ENCODE measurements at places on chromosomes 12 and 14. TPM values are rescaled to one million over a fixed set of nuclear protein-coding genes. Genes with fewer than 3 reads are reported as not detected.

Gene MYO1H
- not detected for total RNA-seq

Gene ESRRB
- 0.21 TPM for total RNA-seq

Gene ACVRL1
- total RNA-seq = 162 TPM

Gene ZNF605
- 8.3 TPM for total RNA-seq

Gene PAH
- 0.11 TPM for total RNA-seq

Gene LAG3
- 1.2 TPM for total RNA-seq

Gene ALDH2
- total RNA-seq = 398 TPM

Gene TTC6
- 4.7 TPM for total RNA-seq

- DNase-seq = no peak
These were observed 142.9 kb upstream of the KITLG start for GRCh38 chr12:88723219-88723618.

DNA sequence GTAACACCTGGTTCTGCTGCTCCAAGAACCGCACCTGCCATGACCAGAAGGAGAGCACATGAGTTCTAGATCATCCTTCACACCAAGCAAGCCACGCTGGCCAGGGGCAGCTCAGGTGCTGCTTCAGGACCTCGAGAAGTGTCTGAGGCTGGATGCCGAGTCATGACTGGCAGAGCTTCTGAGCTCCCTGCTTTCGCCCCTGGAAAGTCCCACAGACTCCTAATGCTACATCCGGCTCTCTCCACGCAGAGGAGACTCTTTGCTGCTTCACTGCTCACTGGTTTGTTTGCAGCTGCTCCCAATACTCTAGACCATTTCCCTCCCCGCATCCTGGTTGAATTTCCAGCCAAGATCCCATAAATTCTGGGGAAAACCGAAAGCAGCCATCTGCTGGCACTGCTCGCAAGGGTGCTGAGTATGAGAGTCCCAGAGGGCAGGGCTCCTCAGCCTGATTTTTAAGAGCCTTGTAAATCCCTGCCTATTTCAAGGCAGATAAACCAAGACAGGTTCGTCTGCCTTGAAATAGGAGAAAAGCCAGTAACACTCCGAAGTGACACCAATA lies 1.4 kb downstream of the KRT2 start:
- DNase-seq = peak; percentile 61

GRCh38 chr12:12007001-12007712 lies 63.6 kb upstream of the BCL2L14 start:
- DNase-seq = no peak

DNA sequence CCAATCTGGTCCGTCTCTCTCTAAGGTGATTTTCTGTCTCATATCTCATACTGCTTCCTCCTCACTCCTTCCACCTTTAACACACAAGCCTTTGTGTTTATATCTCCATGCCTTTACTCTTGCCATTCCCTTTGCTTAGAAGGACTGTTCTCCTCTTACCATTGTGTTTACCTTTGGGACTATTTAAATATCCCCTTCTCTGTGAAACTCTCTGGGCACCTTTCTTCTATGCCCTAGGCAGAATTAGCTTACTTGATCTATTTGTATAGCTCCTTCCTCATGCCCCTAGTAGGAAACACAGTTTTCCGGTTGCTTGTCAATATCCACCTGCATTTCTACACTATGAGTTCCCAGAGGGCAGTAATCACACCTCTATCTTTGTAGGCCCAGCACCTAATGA lies 3.9 kb upstream of the AMHR2 start:
- no peak for DNase-seq

DNA sequence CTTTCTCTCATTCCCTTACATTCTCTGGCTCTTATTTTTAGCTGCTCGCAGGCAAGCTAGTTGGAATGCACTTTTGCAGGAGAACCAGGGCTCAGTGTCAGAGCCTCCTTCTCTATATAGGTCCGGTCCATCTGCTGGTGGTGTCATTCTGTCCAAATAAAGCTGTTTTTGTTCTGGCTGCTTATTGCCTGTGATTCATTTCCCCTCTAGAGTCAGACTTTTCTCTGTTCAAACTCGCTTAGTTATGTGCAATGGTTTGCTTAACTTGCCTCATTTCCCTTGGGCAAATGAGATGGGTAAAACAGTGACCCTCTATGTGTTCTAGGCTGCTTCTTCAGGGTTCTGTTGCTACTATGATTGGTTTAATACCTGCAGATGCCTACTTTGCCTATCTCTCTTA lies 2.9 kb downstream of the SMARCD1 start:
- no peak for DNase-seq

GRCh38 chr12:84912198-84913128 lies at the start of gene SLC6A15:
Gene SLC6A15 (minus strand): TSS chr12:84912799. CDS start chr12:84892120, 20,679 bp downstream.
- DNase-seq = no peak

DNA sequence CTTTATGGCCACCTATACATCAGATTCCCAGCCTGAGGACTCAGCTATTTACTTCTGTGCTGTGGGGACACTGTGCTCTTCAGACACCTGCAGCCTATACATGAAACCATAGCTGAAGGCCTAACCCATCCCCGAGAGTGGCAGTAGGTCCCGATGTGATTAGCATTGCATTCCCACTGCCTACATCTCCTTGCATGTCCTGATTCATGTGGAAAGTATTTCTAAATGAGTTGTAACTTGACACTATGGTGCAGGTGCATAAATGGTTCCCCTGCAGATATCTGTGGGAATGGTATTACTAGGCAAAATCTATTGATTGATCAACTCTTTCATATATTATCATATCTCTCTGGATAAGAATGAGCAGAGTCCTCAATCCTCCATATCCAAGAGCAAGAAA lies 433.5 kb downstream of the DAD1 start:
- no peak for DNase-seq

DNA sequence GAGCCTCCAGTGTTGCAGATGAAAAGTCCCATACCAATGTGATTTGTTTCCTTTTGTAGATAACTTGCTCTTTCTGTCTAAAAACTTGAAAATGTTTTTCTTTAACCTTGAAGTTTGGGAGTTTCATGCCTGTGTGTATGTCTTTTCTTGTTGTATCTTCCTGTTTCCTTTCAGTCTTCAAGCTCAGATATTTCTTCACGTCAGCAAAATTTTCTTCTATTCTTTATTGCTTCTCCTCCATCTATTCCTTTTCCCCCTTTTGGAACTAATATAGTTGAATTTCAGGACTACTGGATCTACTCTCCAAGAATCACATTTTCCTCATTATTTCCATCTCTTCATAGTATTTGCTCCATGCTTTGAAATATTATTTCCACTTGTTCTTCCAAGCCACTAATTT lies 23.9 kb downstream of the SOAT2 start:
- no peak for DNase-seq

DNA sequence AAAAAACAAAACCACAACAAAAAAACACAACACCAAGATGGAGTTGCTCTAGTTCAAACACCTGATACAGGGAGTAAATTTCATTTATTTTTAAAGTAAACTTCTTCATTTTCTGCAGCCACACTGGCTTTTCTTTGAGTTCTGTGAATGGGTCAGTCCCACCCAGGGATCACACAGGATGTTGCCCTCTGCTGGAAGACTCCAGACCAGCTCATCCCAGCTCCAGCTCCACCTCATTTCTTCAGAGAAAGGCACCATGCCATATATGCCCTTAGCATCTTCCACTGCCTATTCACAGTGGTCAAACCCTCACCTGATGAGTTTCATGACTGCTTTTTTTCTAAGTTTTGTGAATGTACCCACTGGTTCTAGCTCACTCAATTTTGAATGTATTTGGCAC lies 8.0 kb downstream of the GLIPR1 start:
- peak; percentile 23 for DNase-seq

- no peak for DNase-seq
These were observed 1.5 kb upstream of the POU6F1 start for GRCh38 chr12:51219322-51219721.

GRCh38 chr12:32005496-32006125 lies 46.4 kb downstream of the RESF1 start:
- DNase-seq = no peak

DNA sequence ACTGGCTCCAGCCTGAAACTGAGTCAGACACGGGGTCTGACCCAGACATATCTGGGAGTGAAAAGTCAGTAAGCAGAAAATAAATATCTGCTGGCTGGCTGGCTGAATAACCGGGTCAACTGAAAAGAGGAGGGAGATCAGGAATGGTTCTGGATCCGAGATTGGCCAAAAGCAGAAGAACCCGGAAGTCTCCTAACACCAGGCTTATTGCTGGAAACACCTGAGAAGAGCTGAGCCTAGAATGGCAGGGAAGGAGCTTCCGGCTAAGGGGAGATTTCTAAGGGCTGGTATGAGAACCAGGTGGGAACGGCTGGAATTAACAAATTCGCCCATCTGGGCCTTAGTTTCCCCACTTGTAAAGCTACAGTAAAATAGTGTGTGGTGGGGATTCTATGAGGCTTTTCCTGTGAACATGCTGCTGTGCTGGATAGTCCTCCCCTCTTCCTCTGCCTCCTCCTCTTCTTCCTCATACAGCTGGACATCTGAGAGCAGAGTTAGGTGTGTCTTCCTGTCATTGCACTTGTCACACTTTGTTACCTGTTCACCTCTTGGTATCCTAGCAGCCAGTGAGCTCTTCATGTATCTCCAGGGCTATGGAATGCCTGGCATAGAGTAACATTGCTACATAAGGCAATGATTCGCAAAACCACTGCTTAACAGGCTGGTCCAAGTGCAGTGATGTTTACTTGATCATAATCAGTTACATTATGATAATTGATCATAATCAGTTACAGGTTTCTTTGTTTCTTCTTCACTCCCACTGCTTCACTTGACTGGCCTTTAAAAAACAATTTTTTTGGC lies 2.0 kb upstream of the SHMT2 start:
- no peak for DNase-seq

GRCh38 chr12:89709995-89710872 lies 1.6 kb upstream of the ATP2B1 start:
- peak; percentile 67 for DNase-seq

GRCh38 chr12:8493084-8493483 lies 20.2 kb upstream of the CLEC4D start:
- no peak for DNase-seq

GRCh38 chr12:78562368-78563205 lies 302.0 kb upstream of the SYT1 start:
- no peak for DNase-seq

DNA sequence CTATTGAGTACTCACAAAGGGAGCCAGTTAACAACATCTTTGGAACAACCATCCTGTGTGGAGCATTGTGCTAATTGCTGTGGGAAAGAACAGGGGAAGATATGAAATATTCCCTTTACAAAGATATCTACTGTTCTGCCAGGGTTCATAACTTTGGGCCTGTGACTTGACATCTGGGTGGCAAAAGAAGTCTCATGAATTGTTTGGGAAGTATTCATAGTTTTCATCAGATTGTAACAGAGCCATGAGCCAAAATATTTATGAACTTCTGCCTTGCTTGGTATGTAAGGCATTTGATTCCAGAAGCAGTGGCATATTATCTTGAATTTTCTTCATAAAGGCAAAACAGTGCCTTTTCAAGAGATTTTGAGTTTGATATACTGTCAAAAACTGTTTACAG lies 816.2 kb downstream of the DIO2 start:
- no peak for DNase-seq

DNA sequence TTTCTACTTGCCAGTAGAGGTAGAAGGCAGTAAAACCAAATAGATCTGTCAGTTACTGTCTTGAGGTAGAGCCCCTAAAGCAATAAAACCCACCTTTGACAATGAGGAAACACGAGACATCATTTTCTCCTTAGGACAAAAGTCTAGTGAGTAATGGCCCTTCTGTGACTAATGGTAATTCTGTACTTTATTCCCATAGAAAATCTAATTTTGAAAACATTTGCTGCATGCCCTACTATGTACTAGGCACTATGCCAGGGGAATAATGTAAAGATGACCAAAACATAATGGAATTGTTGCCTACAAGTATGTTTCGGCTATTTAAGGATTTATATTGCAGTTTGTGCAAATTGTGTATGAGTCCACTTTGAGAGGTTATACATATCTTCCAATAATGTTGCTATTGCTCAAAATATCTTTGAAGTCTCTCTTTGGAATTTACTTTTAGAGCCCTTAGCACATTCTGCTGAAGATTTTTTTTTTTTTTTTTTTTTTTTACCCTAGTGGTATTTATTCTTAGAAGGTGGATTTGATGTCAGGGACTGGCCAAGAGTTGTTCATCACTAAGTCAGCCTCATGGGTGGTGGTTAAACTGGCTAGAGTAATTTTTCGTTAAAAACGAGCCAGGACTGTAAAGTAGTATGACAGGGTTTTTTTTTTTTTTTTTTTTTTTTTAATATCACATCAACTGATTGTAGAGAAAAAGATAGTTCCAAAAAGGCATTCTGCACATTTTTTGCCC lies 109.7 kb downstream of the CRADD start:
- no peak for DNase-seq

DNA sequence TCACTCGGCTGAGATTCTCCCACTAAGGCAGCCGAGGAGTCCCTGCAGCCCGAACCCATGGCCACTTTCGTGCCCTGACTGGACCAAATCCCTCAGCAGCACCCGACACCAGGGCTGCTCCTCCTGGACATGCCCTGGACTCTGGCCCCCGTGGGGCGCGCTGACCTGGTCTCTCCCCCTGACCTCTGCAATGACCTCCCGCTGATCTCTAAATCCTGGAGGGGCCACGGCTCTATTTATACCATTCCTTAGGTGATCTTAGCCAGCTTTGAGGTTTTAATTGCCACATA lies 148.4 kb downstream of the PIWIL1 start:
- DNase-seq = no peak

DNA sequence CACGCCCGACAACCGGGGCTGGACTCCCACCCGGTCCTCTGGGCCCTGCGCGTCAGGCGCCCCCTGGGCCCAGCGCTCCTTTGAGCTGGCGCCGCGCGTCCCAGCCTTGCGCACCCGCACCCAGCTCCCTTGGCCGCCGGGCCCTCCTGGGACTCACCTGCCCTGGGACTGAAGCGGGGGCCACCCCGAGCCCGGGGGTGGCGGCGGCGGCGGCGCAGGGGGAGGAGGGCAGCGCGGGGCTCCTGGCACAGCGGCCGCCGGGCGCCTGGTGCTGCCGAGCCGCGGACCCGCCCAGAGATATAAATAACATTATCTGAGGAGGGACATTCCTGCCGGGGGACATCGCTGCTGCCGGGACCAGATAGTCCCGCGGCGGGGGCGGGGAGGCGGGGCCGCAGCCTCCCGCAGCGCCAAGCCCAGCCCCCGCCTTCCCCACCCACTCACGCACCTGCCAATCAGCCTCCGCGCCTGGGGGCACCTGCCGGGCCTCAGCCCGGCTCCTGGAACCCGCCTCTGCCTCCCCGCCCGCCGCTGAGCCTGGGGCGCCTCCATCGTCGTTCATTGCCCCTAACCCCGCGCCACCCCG lies at the start of gene SPTB:
Gene SPTB, minus strand, starts transcription at position 273 of the 586 bp plus-strand sequence. CDS start 56,813 bp downstream, outside the sequence.
- DNase-seq = peak; percentile 72

GRCh38 chr12:49348781-49349180 lies 2.1 kb downstream of the DNAJC22 start:
- DNase-seq = no peak

Data from colonic mucosa (tissue), 4 donors.